ENCODE measurements at places on chromosomes 2 and 18.
A peak's percentile ranks its signal among the peaks of the same experiment; 100 is the strongest.

- no peak for DNase-seq
Observed at GRCh38 chr2:44932079-44932478, 9.4 kb upstream of the SIX3 start.

DNA sequence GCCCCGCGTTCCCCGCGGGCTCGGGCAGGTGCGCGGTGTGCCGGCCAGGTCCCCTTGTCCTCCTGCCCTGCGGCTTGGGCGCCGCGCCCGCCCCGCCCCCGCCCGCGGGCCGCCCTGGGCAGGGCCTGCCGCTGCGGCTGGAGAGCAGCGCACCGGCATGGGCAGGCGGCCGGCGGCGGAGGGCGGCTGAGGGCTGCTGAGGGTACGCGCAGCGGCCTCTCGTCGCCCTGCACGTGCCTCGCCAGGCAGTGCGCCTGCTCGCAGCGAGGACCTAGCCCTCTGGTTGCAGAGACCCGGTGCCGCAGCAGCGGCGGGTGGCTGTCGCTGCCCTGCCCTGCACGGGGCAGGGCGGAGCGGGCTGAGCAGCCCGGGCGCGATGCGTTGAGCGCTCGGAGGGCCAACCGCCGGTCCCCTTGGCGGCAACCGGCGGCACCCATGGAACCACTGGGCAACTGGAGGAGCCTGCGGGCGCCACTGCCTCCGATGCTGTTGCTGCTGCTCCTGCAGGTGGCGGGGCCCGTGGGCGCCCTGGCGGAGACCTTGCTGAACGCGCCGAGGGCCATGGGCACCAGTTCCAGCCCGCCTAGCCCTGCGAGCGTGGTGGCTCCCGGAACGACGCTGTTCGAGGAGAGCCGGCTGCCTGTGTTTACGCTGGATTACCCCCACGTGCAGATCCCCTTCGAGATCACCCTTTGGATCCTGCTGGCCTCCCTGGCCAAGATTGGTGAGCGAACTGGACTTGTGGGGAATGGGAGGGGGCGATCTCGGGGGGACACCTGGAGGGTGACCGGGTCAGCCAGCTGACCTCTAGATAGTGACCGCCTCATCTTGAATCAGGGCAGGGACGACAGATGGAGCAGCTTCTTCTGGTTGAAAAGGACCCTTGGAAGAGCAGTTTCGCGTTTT, at the start of gene SLC9A2:
Gene SLC9A2 (plus strand): TSS at position 140 of the 906 bp plus-strand sequence. CDS start 296 bp downstream, at position 436.
- DNase-seq: no peak

DNA sequence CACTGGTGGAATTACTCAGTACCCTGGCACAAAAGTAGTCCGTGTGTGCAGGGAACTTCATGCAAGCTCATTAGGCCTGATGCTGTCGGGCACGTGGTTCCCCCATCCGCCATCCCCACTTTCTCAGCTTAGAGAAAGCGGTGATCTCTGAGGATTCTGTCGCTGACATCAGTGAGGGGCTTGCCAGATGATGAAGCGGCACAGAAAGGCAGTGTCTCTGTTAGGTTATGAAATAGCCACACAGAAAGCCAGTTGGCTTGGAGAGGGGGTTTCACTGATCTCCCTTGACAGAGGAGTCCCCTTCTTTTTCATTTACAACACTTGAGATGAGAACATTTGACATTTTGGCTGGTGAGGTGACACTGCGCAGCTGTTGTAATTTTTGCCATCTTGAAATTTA, 179.7 kb downstream of the FAM210A start:
- DNase-seq: no peak

DNA sequence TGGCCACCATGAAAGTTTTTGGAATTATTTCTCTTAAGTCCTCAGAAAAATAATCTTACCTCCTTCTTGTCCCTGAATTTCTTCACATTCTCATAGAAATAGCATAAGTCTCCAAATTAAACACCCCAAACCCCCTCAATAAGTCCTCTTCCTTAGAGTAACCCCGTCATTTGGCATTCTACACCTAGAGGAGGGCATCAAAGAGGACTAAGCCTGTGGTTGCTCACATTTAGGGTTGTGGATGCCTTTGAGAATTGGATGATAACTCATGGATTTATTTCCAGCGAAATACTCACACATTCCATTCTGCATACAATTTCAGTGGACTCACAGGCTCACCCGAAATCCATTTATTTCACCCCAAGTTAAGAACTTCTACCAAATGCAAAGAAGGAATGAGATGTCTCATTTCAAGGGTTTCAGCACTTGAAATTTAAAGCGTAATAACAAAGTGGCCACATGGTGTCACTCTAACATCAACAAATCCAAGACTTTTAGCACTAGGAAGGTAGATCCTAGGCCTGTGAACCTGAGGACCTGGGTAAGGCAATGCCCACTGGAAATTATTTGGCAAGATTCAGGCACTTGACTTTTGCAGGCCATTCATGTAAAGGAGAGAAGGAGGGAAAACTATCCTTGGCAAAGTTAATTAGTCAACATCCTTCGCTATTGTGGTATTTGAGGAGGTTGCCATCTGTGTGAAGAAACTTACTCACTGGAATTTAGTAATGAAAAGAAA, 24.6 kb downstream of the DYTN start:
- peak; percentile 18 for DNase-seq

DNA sequence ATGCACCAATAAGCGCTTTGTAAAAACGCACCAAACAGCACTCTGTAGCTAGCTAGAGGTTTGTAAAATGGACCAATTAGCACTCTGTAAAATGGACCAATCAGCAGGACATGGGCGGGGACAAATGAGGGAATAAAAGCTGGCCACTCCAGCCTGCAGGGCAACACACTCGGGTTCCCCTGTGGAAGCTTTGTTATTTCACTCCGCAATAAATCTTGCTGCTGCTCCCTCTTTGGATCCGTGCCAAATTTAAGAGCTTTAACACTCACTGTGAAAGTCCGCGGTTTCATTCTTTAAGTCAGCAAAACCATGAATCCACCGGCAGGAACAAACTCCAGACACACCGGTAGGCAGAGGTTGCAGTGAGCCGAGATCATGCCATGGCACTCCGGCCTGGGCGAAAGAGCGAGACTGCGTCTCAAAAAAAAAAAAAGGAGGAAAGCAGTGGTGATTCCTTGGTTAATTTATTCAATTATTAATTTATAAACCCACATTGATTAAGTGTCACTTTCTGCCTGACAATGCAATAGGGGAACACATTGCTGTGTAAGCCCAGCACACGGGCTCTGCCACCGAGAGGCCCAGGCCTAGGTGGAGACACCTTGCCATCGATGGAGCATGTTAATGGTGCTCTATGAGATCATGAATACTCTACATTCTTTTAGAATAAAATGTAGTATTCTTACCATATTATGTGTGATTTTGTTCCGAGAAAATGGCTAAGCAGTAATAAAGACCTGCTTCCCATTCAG, 687.6 kb upstream of the HS6ST1 start:
- DNase-seq: no peak

GRCh38 chr2:113842919-113843736, 46.8 kb upstream of the ACTR3 start:
- DNase-seq: no peak

GRCh38 chr2:66082581-66082980, 352.3 kb upstream of the MEIS1 start:
- no peak for DNase-seq

GRCh38 chr18:56481751-56482150, 156.6 kb downstream of the TXNL1 start:
- no peak for DNase-seq

- DNase-seq: no peak
Observed at GRCh38 chr2:188676010-188676400, 298.2 kb upstream of the COL3A1 start.

GRCh38 chr2:173821451-173821850, 143.7 kb downstream of the SP3 start:
- DNase-seq: no peak

DNA sequence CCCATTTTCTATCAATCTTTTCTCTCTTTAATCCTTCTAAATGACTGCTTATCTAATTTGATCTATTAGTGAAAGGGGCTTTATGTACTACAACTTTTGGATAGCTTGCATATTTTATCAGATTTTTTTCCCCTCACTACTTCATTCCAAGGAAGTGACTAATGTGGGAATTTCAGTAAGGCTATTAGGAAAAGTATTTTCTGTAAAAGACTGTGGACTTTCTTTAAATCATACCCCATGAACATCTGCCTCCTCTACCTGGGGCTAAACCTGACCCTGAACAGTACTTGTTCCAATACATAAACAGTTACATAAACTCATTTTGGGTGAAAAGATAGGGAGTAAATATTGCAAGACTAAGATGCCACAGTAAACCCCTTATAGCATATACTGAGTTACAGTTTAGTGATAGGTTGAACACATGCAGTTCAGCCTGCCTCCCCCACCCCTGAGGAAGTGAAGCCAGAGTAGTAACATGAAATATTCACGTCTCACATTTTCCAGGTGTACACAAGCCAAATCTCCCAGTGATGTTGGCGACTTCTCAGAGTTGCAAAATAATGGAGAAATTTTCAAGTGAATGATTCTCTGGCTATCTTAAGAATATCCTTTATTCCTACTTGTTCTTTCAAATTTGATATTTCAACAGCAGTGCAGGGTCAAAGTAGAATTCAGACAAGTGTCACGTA, 590.9 kb upstream of the ZEB2 start:
- no peak for DNase-seq

DNA sequence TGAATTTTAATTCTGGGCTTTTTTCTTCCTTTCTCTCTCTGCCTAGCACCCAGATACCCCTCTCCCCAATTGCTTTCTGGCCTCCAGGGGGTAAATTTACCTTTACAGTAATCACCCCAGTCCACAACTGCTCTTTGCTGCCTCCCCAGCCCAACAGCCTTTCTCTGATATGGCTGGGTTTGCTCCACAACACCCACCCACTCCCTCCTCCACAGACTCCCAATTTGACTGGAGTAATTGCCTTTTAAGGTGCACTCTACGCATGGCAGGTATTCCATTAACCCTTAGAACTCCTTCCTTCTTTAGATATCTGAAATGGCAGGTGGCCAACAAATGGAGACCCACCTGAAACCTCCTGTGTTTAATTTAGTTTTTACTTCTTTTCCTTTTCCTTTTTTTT, 3.6 kb downstream of the CELF4 start:
- no peak for DNase-seq

- no peak for DNase-seq
Observed at GRCh38 chr2:157443795-157444640, at the start of gene CYTIP. Gene CYTIP, minus strand, starts transcription at chr2:157444089. Its CDS starts 69 bp downstream, at chr2:157444020.

GRCh38 chr2:122795763-122796162, 1040.3 kb downstream of the TSN start:
- DNase-seq: no peak

- no peak for DNase-seq
Observed at GRCh38 chr2:84924173-84925106, 19.0 kb downstream of the TMSB10 start.

DNA sequence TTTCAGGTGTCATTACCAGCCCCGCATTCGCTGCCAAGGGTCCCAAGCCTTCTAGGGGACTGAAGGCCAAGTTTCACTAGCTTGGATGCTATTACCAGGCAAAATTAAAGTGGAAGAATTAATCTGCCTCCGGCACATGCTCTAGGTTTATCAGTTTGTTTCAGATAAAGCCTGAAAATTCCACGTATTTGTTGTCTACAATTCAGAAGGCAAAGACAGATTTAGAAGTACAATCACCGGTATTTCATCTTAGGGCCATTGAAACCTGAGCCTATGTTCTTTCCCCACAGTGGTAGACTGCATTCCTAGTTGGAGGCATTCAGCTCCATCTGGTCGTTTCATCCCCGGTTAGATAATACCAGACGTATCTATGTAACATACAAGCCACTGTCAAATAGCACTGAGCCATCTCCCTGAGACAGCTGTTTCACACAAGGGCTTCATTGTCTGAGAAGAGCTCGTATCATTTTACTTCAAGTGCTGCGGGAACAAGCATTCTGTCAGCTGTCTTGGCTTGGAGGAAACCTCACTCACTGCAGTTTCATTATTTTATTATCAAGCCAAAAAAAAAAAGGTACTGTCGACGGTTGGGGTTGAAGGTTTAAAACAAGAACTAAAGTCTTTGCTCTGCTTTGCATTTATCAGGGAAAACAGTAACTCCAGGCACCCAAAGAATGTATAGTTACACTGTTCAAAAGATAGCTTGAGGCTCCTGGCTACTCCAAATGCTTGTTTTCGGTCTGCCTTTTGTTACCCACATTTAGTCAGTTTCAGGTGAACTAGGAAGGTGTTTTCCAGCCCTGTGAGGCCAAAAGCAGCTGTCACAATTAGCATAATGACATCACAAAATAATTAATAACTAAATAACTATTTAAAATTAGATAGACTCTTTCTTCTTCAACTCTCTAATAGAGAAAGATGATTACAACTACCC, 76.7 kb downstream of the TGIF1 start:
- peak; percentile 82 for DNase-seq

GRCh38 chr2:221780281-221780688, 208.2 kb upstream of the EPHA4 start:
- no peak for DNase-seq

DNA sequence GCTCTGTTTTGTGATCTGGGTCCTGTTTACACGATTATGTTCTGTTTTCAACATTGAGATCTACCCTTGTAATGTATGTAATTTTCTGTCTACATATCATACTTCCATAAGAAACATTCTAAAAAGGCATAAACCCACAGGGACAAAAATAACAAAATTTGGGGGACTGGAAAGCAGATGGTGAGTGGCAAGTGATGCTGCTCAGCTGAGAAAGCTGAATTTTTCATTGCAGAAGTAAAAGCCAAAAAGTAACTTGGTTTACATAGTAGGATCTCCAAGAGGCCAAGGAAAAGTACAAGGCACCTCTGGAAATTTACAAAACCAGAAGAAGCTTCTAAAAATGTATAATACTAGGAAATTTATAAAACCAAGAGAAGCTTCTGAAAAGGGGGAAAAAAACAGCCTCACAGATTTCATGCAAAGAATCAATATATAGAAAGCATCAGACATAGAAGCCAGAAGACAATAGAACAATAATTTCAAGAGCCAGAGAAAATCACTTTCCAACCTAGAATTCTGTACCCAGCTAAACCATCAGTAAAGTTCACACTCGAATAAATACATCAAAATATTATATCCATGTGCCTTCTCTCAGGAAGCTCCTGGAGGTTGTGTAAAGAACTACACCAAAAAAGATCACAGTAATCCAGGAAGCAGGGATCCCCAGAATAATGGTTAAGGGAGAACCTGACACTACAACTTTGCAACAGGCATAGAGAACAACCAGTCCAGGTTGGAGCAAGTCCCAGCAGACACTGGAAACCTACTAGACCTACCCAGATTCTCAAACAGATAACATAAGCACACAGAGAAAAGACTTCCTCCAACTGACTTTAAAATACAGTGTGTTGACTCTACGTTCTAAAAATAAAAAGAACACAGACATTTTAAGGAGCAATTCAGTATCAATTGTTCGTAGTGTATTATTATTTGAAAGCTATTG, 401.7 kb upstream of the HS6ST1 start:
- no peak for DNase-seq

DNA sequence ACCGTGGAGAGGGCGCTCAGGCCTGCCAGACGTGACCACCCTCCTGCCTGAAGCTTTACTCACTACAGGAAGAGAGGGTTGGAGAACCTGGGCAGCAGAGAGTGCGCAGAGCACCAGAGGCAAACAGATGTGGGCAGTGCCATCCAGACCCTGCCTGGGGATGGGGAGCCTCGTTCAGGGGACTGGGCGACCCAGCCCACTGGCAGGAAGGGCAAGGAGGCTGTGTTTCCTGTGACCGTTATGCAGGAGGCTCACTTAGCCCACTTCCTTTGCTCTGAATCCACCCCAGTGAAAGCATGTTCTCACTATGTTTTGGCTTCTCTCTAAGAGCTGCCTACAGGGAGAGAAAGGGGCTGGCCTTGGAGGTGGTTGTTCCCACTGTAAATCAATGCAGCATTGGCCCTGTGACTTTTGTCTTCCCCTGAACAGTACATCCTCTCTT, 23.0 kb upstream of the ACKR3 start:
- DNase-seq: no peak

Data from NCI-H1092 (cell line).